ENCODE measurements at places on chromosomes 12 and 14. TPM values are rescaled to one million over a fixed set of nuclear protein-coding genes. Genes with fewer than 3 reads are reported as not detected.

The CACNA1C gene
- 6.8 TPM for total RNA-seq

The CIT gene
- 2.4 TPM for total RNA-seq

DNA sequence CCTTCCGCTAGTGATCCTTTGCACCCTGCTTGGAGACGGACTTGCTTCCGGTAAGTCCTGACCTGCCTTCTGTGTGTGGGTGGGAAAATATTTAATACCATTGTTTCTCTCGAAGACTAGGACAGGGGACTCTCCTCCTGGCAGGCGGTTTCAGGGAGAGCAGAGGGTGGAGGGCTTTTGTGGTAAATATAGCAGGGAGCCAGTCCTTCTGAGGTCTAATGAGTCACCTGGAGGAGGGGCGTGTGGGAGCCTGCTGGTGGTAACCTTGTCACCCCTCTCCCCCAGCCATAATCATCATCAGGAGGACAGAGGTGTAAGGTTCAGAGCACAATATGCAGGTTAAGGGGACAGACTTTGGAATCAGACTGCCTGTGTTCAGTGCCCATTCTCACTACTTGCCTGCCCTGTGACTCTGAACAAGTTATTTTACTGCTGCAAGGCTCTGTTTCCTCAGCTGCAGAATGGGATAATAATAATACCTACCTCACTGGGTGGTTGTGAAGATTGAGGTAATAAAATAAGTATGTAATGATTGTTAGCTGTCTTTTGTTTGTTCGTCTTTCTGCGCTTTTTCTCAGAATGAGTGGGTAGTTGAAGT is 47.4 kb downstream of the SUSD6 start:
- DNase-seq: no peak

DNA sequence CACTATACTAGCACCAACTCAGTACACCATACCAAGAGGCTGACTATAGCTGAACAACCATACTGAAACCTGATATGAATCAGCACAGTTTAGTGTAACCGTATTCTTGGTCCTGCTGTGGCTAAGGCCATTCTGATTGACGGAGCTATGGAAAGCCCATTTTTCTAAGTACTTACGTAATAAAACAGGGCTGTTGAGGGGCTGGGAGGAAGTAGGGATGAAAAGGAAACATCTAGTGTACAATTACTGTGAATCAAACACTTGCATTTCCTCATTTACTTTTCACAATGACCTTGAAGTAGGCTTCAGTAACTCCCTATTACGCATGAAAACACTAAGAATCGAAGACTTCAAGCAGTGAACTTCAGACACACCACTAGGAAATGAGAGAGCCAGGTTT is 198.2 kb downstream of the BTG1 start:
- no peak for DNase-seq

DNA sequence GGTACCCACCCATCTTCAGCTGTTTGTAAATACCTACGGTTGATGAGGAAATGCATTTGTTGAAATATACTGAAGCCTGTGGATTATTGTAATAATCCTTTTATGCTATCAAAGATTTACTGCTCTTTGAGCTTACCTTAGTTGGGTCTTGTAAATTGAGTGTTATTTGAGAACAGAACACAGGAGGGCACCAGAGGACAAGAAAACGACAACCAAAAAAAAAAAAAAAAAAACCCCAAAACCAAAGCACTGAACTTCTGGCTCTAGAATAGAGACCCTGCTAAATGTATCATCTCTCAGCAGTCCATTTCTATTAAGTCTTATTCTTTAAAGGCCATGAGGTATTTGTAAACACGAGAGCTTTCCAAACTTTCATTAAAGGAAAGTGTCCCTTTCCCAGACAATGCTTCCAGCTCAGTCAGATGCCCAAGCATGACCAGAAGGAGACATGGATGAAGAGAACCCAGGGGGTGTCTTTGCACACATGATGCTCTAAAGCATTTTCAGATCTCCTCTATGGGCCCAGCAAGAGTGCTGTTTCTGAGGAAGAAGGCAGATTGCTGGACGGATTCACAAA is 763.9 kb downstream of the NRXN3 start:
- DNase-seq: no peak

DNA sequence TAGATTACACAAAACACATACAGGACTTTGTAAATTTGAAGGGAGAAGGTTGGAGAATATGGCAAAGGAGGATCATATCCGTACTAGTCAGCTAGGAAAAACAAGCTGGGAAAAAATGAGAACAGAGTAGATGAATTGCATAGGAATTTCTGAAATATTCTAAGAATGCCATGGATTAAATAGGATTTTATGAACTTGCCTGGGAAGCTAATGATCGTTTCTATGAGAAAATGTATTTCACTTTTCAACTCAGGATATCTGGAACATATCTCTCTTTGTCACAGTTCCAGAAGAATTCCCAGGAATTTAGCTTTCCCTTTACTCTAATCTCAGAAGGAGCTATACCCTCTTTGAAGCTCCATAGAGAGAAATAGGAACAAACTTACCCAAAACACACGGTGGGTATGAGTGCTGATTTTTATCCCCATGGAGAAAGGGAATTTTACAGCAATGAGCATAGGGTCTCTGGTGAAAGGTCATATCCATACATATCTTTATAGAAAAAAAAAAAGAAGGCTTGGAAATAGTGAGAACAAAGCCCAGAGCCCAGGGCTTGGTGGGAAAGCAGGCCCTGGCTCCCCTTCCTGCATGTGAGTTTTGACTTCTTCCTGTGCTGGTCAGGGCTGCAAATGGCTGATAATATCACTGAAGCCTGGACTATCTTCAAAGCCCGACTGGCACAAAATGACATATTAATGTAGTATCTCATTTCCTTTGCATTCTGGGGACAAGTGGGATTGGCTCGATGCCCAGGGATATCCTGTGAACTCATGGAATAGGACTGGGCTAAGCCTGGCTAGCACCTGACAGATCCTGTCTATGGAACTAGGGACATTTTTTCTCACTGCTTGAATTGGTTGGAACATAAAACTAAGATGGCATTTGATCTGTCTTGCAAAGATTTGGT is 136.3 kb downstream of the AEBP2 start:
- no peak for DNase-seq

GRCh38 chr12:76337583-76337982 is 10.6 kb downstream of the BBS10 start:
- no peak for DNase-seq

- DNase-seq: no peak
Observed at GRCh38 chr12:24424376-24424775, 474.9 kb upstream of the SOX5 start.

GRCh38 chr12:20120403-20120725 is 248.0 kb upstream of the PDE3A start:
- no peak for DNase-seq

GRCh38 chr14:62692490-62693106 is 352.7 kb downstream of the KCNH5 start:
- no peak for DNase-seq
